ENCODE measurements at places on chromosomes 12 and 14. TPM values are rescaled to one million over a fixed set of nuclear protein-coding genes. Genes with fewer than 3 reads are reported as not detected.

FITM1 gene
- under 0.01 TPM for total RNA-seq

KRT85 gene
- not detected for total RNA-seq

KSR2 gene
- not detected for total RNA-seq

NCAPD2 gene
- 18.7 TPM for total RNA-seq

TMEM229B gene
- total RNA-seq: 0.77 TPM

- DNase-seq: no peak
Observed at GRCh38 chr12:110233212-110233903, 47.7 kb upstream of the ATP2A2 start.

- no peak for DNase-seq
Observed at GRCh38 chr12:39619316-39619659, 315 bp downstream of the ABCD2 start.

DNA sequence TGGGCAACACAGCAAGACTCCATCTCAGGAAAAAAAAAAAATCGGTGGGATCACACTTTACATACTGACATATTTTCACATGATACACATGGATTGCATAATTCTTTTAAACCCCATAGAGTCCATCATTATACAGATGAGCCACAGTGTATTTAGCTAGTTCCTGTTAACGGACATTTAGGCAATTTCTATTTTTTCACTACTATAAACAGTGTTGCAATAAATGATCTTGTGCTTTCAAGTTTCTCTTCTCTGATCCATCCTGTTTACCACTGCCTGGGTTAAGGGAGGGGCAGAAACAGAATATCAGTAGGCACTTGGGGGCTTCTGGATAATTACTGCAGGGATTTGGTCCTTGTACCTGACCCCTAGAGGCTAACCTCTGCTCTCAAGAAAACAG, 43.4 kb upstream of the SPTLC2 start:
- peak; percentile 14 for DNase-seq

DNA sequence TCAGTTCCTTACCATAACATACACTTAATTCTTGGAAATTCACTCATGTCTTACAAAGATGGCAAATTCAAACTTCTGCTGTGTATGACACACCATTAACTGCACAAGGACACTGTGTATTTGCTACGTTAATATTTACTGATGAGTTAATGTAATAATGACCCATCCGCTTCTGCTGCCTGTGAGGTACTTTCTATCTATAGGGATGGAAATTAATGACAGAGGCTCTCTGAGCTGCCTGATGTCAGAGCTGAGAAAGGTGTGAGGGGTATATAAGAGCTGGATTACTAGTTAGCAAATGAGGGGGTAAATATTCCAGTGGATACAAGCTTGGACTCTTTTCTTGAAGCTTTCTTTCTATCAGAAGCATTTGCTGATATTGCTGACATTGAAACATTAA, at the start of gene IAPP:
TSS of gene IAPP (plus strand) at position 301 of the 400 bp plus-strand sequence. CDS start 450 bp downstream, outside the sequence.
- no peak for DNase-seq
